ENCODE measurements at places on chromosomes 6 and 20. TPM values are rescaled to one million over a fixed set of nuclear protein-coding genes. Genes with fewer than 3 reads are reported as not detected.

GRCh38 chr6:135651964-135652755, 154.6 kb upstream of the AHI1 start:
- no peak for DNase-seq

GRCh38 chr6:2914318-2914660, 11.2 kb upstream of the SERPINB9 start:
- no peak for DNase-seq

DNA sequence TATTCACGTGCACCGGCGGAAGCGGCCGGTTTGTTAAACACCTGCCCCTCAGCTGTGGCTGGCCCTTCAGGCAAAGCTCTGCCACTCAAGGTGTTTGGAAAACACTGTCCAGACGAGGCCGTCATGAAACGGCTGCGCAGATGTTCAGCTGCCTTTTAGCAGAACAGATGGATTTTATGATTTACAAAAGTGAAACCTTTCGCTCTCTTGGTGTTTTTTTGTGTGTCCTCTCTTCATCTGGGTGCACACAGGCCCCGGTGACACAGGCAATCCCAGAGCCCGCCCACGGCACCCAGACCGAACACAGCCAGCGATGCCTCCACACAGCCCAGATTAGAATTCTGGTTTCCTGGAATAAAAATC, 397.0 kb downstream of the SMOC2 start:
- no peak for DNase-seq

The TRAPPC3L gene
- total RNA-seq: 0.49 TPM

The HMGCLL1 gene
- 4.8 TPM for total RNA-seq

The NDRG3 gene
- 15.4 TPM for total RNA-seq

The FOXQ1 gene
- total RNA-seq: 2.2 TPM

The BAG2 gene
- 4.8 TPM for total RNA-seq

The OPRL1 gene
- 0.89 TPM for total RNA-seq
